Naive B cell (primary cell): ENCODE measurements at places on chromosomes 5 and 9.

DNA sequence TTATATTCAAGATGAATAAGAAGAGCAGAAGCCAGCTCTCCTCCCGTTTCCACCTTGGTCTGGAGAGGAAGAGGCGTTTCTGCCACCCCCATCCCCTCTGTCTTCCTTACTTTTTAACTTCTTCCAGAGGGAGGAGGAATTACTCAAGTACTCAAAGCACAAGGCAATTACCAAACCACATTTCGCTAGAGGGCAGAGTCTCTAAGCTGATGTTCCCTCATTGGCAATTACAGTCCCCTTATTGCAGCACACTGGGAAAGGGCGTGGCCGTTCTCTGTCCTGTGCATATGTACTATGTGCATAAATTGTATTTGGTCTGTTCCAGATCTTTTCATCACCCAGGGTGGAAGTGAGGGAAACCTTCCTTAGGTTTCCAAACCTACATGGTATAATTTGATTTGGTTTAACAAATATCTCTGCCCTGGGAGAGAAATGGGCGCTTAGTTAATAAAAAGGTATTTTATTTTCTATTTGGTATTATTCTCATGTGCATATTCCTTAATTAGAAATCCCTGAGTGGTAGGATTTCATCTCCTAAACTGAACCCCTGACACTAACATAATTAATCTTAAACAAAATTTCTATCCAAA, 29.8 kb upstream of the ALDOB start:
- peaks cover 50% of the 10 kb centered on the region for H3K27me3 ChIP-seq
- no peak for DNase-seq
- no peak overlapping the region for H3K27ac ChIP-seq
- H3K4me1 ChIP-seq: no peaks in the 10 kb centered on the region
- H3K4me3 ChIP-seq: no peak overlapping the region

DNA sequence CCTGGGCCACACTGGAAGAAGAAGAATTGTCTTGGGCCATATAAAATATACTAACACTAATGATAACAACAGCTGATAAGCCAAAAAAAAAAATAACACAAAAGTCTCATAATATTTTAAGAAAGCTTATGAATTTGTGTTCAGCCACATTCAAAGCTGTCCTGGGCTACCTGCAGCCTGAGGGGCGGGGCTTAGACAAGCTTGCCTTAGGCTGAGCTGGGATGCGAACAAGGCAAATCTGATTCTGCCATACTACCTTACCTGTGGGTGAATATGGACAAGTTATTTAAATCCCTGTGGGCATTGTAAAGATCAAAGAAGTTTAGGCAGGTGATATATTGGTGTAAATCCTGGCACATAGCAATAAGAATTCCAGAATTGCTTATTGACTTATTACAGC, 212.3 kb upstream of the ATP10B start:
- H3K4me1 ChIP-seq: no peaks in the 10 kb centered on the region
- DNase-seq: no peak
- H3K27me3 ChIP-seq: no peaks in the 10 kb centered on the region

DNA sequence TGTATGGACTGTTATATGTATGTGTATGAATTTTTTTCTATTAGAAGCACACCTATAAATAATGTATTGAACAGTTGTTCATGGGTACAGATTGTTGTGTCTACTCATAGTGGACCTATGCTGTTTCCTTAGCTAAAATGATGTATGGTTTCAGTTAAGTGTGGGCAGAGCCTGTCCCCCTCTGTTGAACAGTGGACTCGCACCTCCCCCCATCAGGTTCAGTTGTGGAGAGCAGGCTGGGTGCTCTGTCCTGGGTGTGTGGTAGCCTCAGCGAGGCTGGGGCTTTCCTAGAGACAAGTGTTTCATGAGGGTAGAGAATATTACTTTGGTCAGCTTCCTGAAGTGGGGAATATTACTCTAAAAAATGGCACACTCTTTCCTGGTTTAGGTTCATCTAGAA, 47.4 kb upstream of the LRRTM2 start:
- H3K36me3 ChIP-seq: peaks cover 14% of the 10 kb centered on the region
- H3K27ac ChIP-seq: no peak overlapping the region
- no peaks in the 10 kb centered on the region for H3K27me3 ChIP-seq
- no peaks in the 10 kb centered on the region for H3K4me1 ChIP-seq

GRCh38 chr5:117103703-117104102, 529.1 kb upstream of the SEMA6A start:
- H3K4me3 ChIP-seq: no peak overlapping the region
- H3K27ac ChIP-seq: no peak overlapping the region
- H3K36me3 ChIP-seq: no peaks in the 10 kb centered on the region
- H3K27me3 ChIP-seq: no peaks in the 10 kb centered on the region
- H3K4me1 ChIP-seq: no peaks in the 10 kb centered on the region
- no peak for DNase-seq

- H3K4me1 ChIP-seq: peaks cover 4% of the 10 kb centered on the region
- no peaks in the 10 kb centered on the region for H3K27me3 ChIP-seq
- no peak overlapping the region for H3K4me3 ChIP-seq
- no peak overlapping the region for H3K27ac ChIP-seq
- H3K36me3 ChIP-seq: no peaks in the 10 kb centered on the region
- DNase-seq: peak; percentile 34
Observed at GRCh38 chr9:22030101-22030598, 21.0 kb upstream of the CDKN2B start.

DNA sequence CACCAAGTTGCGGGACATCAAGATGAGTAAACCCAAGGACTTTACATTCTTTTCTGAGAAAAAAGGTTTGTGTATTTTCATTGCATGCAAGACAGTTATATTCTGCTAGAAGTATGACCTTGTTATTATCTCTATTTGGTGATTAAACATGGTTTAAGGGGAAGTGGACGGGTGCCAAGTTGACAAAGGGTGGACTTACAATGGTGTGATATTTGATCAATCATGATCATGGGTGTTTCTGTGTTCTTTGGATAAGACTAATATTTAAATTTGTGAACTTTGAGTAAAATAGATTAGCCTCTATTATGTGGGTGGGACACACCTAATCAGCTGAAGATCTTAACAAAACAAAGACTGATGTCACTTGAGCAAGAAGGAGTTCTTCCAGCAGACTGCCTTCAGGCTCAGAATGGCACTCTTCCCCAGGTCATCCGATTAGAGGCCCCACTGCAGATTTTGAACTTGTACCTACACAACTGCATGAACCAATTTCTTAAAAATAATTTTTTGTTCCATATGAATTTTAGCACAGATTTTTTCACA, 782.9 kb downstream of the CDH12 start:
- no peak overlapping the region for H3K27ac ChIP-seq
- H3K4me3 ChIP-seq: no peak overlapping the region
- no peaks in the 10 kb centered on the region for H3K4me1 ChIP-seq
- H3K27me3 ChIP-seq: no peaks in the 10 kb centered on the region
- no peak for DNase-seq
- no peaks in the 10 kb centered on the region for H3K36me3 ChIP-seq
